Stimulated activated CD8-positive, alpha-beta memory T cell treated with anti-CD3 and anti-CD28 coated beads, Interleukin-4, amount 100 ng/mL, for 1 hour (primary cell): ENCODE measurements at places on chromosomes 6 and 20.

DNA sequence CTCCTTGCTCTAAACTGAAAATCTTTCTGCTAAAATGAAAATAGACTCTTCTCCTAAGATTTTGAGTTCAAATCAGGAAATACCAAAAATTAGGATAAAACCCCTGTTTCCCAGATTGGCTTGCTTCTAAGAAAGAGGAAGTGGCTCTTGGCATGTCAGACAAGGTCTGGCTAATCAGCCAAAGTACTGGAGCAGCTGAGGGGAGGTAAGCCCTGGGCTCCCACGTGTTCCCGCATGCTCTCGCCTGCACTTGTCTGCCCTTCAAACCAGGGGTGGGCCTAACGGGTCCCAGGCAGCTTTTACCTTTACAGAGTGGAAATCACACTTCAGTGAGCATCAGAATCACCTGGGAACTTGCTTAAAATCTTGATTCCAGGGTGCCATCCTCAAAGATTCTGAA is 43.2 kb upstream of the GABRR1 start:
- no peak for DNase-seq

DNA sequence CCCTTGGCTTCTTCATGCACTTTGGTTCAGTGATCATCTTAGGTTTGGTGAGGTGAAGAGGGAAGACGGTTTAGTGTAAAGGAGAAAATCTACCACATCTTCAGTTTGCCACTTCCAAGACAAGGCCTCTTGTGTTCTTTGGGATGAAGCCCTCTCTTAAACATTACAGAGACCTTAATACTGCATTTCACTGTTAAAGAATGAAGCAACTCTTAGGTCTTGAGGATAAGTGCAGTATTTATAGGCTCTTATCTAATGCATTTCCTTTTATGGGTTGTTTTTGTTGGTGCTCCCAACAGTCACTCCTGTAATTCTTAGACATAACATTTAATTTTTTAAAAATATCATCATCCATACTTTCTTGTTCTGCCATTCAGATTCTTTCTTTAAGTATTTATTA is 139.9 kb upstream of the LAMP5 start:
- no peak for DNase-seq

- no peak for DNase-seq
These were observed 17.9 kb upstream of the THEMIS start for GRCh38 chr6:127918506-127919427.

GRCh38 chr20:64029293-64030117 is 6.5 kb upstream of the C20orf204 start:
- DNase-seq, result no peak
